ENCODE measurements at places on chromosomes 7 and 10.

- DNase-seq = peak; percentile 62
Observed at GRCh38 chr7:38463277-38464225, 167.6 kb downstream of the AMPH start.

- DNase-seq = peak; percentile 39
Observed at GRCh38 chr7:3943779-3944520, 642.9 kb downstream of the SDK1 start.

DNA sequence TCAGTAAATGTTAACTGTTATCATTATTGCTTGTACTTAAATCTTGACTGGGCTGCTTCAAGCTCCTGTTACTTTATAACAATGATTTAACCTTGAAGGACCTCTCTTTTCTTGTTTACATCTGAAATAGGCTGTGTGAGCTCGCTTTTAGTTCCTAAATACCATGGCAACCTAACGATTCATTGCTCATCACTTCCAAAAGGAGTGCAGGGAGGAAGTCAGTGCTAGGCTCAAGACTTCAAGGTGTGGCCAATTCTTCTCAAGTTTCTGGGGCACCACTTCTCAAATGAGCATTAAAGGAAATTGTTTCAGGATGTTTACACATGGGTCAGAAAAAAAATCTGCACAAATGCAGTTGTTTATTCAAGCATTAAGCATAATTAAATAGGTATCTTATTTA is 284.2 kb downstream of the MTERF1 start:
- no peak for DNase-seq

DNA sequence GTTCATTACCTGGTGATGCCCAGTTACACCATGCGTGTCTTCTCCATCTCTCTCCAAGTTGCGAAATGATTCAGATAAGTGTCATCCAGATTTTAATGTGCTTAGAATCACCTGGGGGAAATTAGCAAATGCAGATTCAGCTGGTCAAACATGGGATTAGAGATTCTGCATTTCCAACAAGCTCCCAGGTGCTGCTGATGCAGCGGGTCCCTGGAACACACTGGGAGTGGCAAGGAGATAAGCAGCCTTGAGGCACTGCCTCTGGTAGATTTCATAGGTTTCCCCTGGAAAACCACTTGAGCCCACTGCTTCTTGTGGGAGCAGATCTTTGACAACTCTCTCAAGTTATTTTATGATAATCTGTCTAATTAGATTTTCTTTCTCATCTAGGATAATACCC is 196.0 kb upstream of the C7orf33 start:
- DNase-seq = no peak

GRCh38 chr7:2619116-2619515 is 12.7 kb upstream of the TTYH3 start:
- no peak for DNase-seq

DNA sequence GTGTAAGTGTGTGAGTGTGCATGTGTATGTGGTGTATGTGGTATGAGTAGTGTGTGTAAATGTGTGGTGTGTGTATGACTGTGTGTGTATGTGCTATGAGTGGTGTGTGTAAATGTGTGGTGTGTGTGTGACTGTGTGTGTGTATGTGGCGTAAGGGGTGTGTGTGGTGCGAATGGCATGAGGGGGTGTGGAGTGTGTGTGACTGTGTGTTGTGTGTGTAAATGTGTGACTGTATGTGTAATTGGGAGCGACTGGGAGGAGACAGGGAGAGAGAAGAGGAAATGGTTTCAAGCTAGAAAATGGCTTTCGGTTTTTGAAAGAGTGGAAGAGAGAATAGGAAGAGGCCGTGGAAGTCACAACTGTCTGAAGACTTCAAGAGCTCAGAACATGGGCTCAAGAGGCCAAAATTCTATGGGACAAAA is 23.6 kb upstream of the GATAD1 start:
- no peak for DNase-seq

DNA sequence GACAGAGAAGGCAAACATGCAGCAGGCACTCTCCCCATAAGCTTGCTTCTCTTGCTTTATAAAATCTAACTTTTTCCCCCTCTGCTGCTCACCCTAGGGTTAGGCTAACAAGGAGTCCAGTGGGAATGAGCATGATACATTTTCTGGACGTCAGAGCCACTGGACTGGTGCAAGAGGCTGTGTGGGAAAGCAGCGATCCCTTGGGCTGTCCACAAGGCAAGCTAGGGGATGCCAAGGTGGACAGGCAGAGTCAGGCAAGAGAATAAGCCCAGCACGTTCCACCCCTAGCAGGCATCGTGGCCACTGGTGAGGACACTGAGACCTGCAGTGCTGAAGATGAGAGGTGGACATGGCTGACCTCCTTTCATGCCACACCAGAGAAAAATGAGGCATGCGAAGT is 290.9 kb upstream of the ZMIZ1 start:
- peak; percentile 7 for DNase-seq

- no peak for DNase-seq
Observed at GRCh38 chr10:73653701-73654100, 2.1 kb downstream of the SYNPO2L start.

DNA sequence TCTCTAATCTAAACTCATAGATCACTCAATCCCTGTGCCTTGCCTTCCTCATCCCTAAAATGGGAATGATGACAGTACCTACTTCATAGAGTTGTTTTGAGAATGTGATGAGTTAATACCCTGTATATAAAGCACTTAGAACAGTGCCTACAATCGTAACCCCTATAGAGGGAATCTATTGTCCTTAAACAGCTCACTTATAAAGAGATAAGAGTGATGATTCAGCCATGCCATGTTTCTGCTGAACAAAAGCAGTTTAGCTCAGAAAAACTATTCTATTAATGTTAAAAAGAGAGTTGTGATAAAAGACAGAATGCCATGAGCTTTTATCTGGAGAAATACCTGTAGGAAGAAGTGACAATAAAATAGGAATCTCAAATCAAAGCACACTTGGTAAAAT is 63.6 kb downstream of the CUBN start:
- no peak for DNase-seq

DNA sequence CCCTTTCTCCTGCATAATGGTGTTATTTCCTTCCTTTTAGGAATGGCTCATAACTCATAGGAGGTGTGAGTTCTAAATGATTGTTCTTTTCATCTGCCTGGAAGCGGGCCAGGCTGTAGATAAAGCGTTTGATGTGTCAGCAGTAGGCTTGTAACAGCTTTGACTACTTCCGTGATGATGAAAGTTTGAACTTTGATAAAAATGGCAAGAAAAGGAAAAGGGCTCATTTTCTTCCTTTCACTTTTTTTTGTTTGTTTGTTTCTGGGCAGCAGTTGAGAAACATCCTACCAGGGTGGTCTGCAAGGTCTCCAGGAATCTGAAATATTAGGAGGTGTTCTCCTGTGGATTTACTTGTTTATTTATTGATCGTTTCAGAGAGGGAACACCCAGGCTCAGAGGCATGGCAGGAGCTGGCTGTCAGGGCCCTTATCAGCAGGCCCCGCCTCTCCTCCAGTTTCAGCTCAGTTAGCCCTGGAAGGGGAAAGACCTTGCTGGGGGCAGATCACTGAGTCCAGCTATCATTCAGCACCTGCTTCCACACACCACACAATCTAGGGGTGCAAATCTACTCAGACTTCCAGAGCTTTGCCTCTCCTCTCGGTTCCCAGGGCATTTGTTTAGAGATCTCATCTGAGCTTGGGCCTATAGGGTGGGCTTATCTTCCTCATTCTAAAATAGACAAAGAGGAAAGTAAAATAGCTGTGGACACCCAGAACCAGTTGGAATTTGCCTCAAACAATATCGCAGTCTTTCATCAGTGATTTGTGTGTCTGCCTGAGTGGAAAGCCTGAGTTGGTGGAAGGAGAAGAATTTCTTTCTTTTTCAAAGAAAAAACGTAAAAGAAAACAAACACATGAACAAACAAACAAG is 130.9 kb downstream of the BMPER start:
- no peak for DNase-seq

DNA sequence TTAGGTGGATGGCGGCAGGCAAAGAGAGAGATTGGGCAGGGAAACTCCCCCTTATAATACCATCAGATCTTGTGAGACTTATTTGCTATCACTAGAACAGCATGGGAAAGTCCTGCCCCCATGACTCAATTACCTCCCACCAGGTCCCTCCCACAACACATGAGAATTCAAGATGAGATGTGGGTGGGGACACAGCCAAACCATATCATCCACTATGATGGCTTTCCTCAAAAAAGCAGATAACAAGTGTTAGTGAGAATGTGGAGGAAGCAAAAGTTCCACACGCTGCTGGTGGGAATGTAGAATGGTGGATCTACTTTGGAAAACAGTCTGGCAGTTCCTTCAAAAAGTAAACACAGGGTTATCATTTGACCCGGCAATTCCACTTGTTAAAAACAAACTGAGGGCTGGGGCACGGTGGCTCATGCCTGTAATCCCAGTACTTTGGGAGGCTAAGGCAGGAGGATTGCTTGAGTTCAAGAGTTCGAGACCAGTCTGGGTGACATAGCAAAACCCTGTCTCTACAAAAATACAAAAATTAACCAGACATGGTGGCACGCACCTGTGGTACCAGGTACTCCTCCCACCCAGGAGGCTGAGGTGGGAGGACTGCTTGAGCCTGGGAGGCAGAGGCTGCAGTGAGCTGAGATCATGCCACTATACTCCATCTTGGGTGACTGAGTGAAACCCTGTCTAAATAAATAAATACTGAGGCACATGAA is 161.4 kb upstream of the EEPD1 start:
- DNase-seq = no peak

DNA sequence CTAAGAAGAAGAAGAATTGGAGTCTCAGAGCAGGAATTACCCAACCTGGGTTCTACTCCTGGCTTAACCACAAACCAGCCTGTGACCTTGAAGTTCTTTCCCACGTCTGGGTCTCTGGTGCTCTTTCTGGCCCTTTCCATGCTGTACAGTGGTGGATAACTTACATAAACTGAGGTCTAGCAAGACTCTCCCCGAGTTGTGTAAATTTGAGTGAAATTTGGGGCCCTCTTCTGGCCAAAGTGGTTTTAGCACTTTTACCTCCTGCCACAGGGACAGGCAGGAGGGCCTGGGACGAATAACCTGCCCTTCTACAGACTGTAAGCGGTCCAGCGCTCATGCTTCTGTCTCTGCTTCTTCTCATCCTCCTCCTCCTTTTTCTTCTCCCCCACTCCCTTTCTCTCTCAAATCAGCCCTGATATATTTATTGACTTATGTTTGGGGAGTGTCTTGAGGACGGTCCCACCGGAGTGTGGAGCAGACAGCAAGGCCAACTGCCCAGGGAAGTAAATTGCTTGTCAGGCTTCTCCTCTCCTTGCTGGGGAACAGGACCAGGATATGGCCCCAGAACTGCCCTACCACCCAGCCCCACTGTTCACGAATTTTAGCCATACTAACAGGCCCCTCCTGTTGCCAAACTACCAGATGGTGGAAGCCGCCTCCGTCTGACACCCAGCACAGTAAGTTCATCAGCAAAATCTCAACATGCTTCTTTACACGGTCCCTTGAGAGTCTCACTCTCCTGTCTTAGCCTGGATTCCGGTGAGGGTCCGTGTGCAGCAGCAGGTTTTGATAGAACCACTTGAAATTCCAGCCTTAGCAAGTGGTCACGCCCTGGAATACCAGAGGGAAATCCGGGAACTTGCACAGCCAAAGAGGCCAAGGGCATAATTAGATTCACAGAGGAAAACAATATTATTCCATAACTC is 4.0 kb upstream of the SH3PXD2A start:
- peak; percentile 56 for DNase-seq

GRCh38 chr10:82796510-82796909 is 921.5 kb downstream of the NRG3 start:
- DNase-seq = no peak

DNA sequence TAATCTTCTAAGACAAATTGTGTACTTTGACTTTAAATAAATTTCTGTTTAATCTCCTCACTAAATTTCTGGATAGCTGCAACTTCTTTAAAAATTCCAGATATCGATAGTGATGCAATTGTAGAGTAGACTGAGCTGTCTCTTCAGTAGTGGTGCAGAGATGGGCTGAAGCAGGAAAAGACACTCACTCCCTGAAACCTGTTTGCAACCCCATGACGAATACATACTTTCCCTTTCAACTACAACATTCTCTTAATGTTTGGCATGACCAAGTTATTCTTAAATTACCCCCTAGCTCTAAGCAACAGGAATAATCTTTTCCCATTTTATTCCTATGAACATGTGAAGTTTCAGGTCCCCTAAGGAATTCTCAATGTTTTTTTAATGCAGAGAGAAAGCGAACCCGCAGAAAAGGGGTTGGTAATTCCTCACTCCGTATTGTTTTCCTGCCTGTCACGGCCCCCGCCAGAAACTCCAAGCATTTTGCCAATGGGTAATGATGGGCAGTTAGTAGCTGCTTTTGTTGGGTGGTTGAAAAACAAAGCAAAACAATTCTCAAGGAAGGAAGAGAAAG is 1.3 kb downstream of the THSD7A start:
- DNase-seq = peak; percentile 10

DNA sequence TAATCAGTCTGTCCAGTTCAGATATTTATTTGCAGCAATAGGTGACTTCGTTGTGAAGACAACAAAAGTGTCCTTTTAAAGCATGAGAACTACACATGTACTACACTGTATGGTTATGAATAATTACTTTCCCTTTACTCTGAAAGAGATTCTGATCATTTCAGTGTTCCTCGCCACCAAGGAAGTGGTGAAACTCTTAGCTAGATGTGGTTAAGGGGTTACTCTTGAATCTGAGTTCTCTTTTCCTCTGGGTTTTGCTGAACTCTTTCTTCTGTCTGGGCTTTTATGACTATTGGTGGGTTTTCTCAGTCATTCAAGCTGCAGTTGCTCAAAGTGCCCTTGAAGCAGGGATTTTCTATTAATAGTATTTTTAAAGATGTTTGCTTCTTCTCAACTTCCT is 127.9 kb upstream of the SEM1 start:
- no peak for DNase-seq

GRCh38 chr7:40008223-40008815 is 58.3 kb downstream of the CDK13 start:
- DNase-seq = no peak

- no peak for DNase-seq
Observed at GRCh38 chr7:36942955-36943354, 218.7 kb upstream of the AOAH start.

DNA sequence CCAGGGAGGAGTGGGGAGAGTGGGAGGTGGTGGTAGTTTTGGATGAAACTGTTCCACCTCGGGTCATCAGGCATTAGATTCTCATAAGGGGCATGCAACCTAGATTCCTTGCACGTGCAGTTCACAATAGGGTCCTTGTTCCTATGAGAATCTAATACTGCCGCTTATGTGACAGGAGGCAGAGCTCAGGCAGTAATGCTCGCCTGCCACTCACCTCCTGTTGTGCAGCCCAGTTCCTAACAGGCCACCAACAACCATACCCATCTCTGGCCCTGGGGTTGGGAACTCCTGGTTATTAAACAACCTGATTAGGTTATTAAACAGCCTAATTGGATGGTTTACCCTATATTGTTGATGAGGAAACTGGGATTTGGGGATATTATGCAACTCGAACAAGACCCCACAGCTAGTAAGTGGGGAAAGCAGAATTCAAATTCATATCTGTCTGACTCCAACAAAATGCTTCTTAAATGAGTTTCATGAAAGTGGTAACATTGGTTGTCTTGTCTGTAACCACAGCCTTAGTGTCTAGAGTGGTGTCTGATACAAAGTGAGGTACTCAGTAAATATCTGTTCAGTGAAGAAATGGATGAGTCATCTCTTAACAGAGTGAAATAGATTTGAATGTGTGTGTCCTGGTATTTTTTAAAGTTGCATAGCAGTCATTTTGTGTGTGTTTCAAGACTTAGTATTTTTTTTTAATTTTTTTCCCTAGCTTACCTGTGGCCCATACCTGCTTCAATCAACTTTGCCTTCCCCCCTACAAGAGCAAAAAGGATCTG is 101.6 kb downstream of the HECTD2 start:
- peak; percentile 38 for DNase-seq

Data from foreskin melanocyte (primary cell).